ENCODE measurements at places on chromosomes 6 and 20. TPM values are rescaled to one million over a fixed set of nuclear protein-coding genes. Genes with fewer than 3 reads are reported as not detected.

The SAPCD1 gene
- total RNA-seq: 12.1 TPM

The DEFB124 gene
- total RNA-seq: not detected

The CENPW gene
- 76.9 TPM for total RNA-seq

The WTAP gene
- total RNA-seq: 79.8 TPM

- ATAC-seq: no peak
These were observed 14.6 kb upstream of the TXLNB start for GRCh38 chr6:139306291-139306981.

DNA sequence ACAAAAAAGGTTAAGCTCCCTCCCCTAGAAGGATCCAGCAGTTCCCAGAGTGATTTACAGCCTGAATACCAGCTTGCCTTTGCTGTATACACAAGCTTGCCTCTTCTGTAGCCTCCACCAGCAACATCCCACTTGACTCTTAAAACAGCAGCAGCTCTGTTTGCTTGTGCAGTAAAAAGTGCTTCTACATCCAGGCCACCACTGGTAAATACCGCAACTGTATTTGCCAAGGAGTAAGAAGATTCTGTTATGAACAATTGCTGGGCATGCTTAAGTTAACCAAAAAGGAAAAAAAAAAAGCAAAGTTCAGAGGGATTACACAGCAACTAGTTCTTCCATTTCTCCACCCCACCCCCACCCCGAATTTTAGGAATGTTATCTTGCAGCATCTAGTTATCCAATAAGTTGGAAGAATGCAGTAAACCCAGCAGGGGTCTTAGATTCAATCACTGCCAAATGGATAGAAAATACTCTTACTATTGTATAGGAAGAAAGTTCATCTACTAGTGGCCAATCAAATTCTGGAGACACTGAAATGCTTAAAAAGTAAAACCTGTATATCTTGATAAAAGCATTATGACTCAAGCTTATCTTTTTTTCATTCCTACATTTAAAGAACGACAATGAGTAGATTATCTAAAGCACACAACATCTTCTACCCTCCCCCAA lies 4.8 kb downstream of the SALL4 start:
- ATAC-seq: no peak

DNA sequence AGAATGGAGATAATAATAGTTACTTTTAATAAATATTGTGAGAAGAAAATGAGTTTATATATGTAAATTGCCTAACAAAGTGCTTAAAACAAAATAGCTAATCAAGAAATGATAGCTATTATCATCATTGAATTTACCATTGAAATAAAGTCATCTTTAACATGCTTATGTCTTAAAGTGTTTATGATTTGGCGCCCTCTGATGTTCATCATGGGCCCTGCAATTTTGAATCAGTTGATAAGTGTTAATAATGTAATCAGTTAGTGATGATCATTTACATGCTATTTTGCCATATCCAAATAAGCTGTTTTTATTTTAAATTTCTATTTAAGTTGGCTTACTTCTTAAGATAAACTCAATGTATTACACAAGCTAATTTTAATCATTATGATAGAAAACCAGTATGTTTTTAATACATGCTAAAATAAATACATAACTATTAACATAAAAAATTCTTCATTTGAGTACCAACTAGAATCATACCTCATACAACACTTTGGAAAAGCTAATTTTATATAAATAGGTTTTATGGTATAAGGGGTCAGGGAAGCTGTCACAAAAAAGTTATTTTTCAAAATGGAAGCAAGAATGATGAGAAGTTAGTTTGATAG lies 39.2 kb upstream of the TPD52L1 start:
- no peak for ATAC-seq

DNA sequence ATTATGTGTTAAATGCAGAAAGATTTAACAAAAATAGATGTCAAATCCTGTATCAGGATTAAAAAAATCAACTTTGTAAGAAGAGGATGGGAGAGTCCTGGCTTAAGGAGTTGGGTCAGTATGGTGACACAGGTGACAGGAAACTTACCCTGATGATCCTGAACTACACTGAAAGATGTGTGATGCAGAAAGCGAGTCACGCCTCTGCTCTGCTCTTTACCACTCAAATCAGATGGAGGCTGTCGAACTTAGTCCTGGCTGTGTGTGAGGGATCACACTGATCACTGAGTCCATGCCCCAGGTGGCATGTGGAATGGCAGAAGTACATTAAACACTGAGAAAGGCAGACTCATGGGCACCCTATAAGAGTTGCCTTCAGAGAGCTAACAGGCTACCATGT lies 92.9 kb downstream of the GJA10 start:
- ATAC-seq: peak; percentile 90

GRCh38 chr6:7725412-7725811 lies 487 bp upstream of the BMP6 start:
- no peak for ATAC-seq

- ATAC-seq: no peak
These were observed 1.5 kb downstream of the PYGB start for GRCh38 chr20:25249198-25249931.

DNA sequence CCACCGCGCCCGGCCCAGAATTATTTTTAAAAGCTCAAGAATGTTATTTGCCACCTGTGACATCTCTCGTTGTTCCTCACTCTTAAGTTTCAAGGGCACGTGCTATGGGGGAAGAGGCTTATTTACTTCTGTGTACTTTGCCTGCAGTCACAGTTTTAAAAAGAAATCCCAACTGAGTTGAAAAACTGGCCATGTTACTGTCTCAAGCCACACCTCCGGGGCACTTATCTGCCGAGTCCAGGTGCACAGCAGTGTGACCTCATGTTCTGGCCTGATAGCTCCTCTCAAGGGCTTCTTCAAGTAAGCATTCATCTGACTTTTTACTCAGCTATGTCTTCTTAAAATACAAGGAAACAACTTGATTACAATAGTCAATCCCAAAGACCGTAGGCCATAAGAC lies 34.5 kb downstream of the SHLD1 start:
- ATAC-seq: no peak

- ATAC-seq: peak; percentile 22
These were observed 44.2 kb upstream of the SUPT3H start for GRCh38 chr6:45421709-45422502.

- ATAC-seq: no peak
These were observed 7.4 kb upstream of the IGF2R start for GRCh38 chr6:159961528-159961927.
